ENCODE measurements at places on chromosomes 5 and 9.

GRCh38 chr5:167819406-167819805, 472.0 kb upstream of the WWC1 start:
- no peak for DNase-seq

GRCh38 chr5:80697100-80697499, 42.3 kb upstream of the DHFR start:
- DNase-seq: no peak

DNA sequence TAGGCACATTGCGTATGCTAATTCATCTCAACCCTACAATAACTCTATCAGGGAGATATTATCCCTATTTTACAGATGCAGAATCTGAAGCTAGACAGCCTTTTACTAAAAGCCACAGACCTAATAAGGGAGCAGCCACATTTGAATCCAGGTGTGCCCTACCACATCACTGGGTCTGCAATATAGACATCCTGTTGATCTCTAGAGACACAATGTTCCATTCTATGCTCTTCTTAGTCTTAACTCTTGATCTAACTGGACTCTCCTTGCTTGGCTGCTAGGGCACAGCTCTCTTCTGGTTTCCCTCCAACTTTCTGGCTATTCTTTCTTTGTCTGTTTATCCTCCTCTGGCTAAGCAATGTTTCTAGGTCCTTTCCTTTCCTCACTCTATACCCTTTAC, 1.4 kb upstream of the SPATA6L start:
- no peak for DNase-seq

DNA sequence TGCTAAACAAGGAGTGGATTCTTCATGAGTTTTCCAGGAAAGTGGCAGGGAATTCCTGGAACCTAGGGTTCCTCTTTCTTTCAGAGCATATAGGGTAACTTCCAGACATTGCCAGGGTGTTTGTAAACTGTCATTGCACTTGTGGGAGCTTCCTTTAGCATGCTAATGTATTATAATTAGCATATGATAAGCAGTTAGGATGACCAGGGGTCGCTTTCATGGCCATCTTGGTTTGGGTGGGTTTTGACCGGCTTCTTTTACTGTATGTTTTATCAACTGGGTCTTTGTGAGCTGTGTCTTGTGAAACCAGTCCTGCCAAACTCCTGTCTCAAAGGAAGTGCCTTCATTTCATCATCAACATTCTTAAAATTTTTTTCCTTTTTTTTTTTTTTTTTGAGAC, 11.9 kb upstream of the MELK start:
- no peak for DNase-seq

- no peak for DNase-seq
Measured at GRCh38 chr5:65910711-65911110, 15.7 kb upstream of the ERBIN start.

- DNase-seq: no peak
Measured at GRCh38 chr5:37492778-37493555, 113.8 kb downstream of the WDR70 start.

DNA sequence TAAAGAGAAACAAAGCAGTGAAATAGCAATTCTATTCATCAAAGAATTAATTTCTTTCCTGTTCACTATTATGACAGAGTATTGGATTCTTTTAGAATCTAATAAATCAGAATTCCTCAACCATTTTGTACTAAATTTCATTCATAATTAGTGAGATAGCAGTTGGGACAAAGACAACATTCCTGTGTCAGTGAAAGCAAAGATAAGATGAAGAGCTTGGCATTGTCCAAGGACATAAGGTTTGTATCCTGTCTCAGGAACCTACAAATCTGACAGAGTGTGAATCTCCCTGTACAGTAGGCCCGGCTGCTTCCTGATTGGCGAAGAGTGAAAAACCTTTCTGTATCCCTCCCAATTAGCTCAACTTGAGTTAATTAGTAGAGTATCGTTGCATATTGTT, 349.1 kb downstream of the ISL1 start:
- DNase-seq: no peak

DNA sequence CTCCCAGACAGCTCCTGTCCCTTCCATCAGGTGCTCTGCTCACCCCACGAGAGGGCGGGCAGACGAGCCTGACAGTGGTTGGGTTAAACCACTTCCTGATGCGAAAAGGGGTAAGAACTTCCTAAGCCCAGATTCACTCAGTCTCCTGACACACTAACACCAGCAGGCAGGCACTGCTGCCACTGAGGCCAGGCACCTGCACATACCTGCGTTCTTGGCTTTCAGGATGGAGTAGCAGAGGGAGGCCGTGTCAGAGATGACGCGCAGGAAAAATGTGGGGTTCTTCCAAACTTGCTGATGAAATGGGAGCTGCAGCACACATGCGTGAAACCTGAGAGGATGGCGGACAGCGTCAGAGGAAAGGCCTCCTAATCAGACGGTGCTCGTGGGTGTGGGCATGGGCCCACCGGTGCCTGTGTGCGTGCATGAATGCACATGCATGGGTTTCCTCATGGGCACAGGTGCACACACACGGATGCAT, 29.9 kb downstream of the SLC6A18 start:
- no peak for DNase-seq

- DNase-seq: peak; percentile 17
Measured at GRCh38 chr5:164013077-164013670, 507.8 kb downstream of the MAT2B start.

GRCh38 chr9:120450916-120451315, 129.1 kb downstream of the CDK5RAP2 start:
- DNase-seq: no peak

- no peak for DNase-seq
Measured at GRCh38 chr9:137313326-137313936, 11.4 kb upstream of the NRARP start.

DNA sequence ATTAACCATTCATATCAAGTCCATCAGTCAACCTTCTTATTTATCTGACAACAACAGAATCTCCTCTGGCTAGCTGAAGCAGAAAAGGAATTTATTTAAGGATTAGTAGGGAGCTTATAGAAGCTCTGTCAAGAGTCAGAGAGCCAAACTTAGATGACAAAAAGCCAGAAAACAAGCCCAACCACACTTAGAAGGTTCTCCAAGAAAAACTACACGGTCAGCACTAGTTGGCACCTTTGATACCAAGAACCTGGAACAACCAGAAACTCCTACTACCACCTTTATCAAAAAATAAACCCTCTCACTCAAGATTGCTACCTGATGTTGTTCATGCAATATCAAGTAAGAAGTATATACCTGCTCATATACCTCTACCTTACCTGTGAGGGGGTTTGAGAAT, 36.9 kb downstream of the RANBP6 start:
- no peak for DNase-seq

DNA sequence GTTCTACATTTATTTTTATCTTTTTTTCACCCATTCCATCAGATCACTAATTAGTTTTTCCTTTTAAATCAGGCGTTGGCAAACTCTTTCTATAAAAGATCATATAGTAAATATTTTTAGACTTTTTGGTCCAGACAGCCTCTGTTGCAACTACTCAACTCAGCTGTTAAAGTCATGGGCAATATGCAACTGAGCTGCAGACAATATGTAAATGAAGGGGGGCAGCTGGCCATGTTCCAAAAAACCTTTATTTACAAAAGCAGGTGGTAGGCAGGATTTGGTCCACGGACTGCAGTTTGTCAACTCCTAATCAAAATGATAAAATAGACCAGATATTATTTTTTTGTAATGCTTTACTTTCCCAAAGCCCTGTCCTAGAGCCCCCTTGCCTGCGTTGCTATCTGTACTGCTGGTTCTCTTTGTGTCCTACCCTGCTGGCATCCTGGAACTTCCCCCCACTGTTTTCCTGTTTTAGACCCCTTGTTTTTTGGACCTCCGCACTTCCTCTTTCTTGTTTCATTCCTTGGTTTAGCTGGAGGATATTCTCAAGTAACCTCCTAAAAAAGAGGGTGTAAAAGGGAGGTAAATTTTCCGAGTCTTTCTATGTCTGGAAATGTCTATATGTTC, 24.7 kb upstream of the TNFSF8 start:
- no peak for DNase-seq

DNA sequence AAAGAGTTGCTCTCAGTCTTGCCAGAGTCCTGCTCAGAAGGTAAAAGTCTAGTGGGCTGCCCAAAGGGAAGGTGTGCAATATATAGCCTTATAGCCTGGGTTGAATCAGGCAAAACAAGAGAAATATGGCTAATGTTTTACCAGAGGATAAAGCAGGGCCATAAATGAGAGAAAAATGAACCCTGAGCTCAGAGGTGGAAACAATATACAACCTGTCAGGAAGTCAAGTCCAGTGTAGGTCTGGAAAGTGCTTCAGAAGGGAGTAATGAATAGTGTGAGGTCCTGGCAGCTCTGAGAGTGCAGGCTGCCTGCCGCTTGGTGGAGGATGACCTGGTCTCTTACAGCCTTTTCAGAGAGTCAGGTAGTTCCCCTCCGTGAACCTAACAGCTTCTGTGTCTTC, 177.8 kb upstream of the TNC start:
- no peak for DNase-seq

- no peak for DNase-seq
Measured at GRCh38 chr9:101620452-101620851, 25.7 kb upstream of the PPP3R2 start.

DNA sequence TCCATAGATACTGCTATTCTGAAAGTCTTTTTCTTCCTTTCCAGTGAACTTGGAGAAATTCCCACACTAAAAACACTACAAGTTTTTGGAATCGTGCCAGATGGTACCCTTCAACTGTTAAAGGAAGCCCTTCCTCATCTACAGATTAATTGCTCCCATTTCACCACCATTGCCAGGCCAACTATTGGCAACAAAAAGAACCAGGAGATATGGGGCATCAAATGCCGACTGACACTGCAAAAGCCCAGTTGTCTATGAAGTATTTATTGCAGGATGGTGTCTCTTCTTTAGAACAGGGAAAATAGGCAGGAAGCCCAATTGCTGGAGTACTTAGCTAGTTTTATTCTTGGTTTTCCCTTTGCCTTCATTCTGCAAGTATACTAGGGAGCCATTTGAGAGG, 29.9 kb downstream of the SKP2 start:
- DNase-seq: no peak

GRCh38 chr5:66933066-66933465, 263.5 kb downstream of the CD180 start:
- DNase-seq: no peak

DNA sequence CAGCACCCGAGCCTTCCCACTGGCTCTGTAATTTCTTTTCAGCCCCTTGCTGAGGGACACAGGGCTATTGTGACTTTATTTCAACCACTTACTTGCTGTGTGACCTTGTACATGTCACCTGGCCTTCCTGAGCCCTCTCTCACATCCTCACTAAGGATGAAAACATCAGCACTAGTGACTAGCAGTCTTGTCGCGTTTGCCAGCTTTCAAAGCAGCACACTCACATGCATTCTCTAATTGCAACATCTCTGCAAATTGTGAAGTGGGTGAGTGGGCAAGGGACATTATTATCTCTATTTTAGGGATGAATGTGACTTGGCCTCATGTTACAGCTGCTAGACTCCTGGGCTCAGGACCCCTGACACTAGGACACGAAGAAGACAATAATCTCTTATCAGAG, 144.5 kb downstream of the SEC61B start:
- DNase-seq: no peak

- no peak for DNase-seq
Measured at GRCh38 chr9:135501261-135502167, 1.0 kb downstream of the MRPS2 start.

DNA sequence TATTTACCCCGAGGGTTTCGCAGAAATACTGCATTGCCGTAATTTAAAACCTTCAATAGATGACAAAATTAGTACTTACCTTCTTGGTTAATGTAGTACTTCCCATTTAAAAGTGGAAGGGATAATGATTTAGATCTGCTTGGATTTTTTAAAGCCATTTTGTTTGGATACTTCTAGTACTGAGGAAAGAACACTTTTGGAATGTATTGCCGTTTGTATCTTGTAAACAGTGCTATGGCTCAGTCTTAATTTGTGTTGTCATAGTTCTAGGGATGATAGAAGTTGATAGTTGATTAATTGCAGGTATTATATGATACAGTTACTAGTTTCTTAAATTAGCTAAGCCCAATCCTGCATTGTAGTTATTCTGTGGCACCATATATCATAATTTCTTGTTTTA, 33.1 kb downstream of the TNPO1 start:
- DNase-seq: no peak

DNA sequence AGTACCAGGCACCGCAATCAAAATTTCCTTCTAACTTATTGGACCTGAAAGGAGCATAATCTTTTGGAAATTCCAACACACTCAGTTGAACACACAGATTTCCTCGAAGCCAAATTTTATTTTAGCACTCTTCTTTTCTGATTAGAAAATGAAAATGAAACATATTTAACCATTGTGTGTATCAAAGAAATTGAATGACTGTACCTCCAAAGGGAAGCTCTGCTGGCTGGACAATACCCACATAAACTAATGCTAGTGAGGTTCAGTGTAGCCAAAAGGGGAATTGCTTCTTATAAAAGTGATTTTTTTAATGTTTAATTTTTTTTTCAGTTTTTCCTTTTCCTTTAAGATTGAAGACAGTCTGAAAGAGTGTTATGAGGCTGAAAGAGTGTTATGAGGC, 239.6 kb upstream of the NREP start:
- DNase-seq: no peak

DNA sequence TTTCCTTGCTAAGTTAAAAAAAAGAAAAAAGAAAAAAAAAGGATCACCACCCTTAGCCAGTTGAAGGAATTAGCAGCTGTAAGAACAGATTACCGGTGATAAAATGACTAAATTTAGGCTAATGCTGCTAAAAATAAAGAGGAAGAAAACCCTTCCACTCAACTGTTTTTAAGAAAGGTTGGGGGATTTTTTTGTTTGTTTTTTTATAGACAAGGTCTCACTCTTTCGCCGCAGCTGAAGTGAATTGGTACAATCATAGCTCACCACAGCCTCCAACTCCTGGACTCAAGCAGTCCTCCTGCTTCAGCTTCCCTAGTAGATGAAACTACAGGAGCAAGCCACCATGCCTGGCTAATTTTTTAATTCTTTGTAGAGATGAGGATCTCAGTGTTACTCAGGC, 101.7 kb downstream of the SNCAIP start:
- no peak for DNase-seq

DNA sequence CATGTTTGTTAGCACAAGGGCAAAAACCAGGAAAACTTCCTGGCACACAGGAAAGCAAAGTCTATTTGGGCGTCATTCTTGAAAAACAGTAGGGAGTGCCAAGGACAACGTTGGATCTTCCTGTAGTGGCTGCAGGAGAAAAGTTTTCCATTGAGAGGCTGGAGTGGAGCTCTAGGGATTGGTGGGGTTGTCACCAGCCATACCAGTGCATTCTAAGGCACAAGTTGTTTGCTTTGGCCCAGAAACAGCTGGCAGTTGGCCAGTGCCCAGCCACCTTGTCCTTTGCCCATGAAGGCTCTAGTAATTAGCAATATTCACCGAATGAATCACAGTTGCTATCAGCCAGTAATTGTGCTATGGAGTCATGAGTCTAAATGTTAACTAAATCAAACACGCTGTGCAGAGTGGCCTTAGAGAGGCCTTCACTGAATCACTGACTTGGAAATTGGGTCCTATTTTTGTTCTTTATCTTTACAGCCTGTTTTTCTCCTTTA, 26.4 kb downstream of the TNFSF15 start:
- peak; percentile 23 for DNase-seq

GRCh38 chr9:127580879-127581475, 31.1 kb upstream of the STXBP1 start:
- no peak for DNase-seq

- DNase-seq: no peak
Measured at GRCh38 chr5:83608122-83608521, 112.5 kb downstream of the HAPLN1 start.
